CD4-positive, alpha-beta T cell treated with Interleukin-6 for 4 hours (primary cell): ENCODE measurements at places on chromosomes 7 and 10.

DNA sequence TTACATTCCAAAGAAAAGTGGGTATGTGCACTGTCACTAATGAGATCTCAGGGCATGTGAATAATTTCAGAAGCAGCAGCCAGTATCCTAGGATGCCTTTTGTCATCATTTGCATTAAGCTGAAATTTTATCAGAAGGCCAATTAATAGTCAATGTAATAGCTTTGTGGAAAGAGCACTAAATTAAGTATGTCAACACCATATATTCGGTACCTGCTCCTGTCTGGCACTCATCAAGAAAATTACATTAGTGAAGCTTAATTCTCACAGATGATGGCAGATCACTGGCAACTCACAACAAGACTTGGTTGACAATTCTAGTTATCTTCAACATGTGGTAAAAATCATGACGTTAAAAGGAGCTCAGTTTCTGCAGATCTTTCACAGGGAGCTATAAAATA is 271.4 kb downstream of the PARD3 start:
- DNase-seq, result no peak

- no peak for DNase-seq
Observed at GRCh38 chr10:10854725-10855124, 162.9 kb upstream of the CELF2 start.

- DNase-seq, result no peak
Observed at GRCh38 chr10:129717816-129718547, 246.1 kb downstream of the EBF3 start.

GRCh38 chr10:69048103-69048502 is 39.8 kb upstream of the SRGN start:
- DNase-seq, result peak; percentile 10

DNA sequence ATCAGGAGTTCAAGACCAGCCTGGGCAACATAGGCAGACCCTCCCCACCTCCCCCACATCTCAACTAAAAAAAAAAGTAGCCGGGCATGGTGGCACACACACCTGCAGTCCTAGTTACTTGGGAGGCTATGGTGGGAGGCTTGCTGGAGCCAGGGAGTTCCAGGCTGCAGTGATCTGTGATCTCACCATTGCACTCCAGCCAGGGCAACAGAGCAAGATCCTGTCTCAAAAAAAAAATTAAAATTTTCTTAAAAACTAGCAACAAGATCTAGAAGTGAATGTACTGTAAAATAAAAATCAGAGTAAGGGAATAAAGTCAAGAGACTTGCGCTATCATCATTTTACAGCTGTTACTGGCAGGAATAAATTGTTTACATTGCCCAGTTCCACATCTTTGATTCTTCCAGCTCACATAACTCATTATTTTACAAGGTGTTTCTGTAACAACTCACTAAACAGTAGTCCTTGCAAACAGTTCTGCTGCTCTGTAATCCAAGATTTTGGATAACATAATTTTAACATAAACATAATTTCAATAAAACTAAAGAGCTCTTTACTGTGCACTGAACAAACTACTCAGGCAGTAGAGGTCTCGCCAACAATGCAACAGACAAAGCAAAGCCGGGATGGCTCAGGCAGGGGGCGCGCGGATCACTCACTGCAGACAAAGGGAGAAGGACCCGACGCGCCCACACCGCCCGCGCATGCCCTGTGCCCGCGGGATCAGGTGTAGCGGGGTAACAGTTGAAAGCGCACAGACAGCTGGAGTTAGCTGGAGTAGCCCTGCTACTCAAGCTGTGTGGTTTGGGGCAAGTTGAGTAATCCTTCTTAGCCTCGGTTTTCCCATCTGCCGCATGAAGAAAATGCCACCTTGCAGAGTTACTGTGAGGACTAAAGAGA is 73.3 kb upstream of the NFE2L3 start:
- DNase-seq, result peak; percentile 88

GRCh38 chr7:112743811-112744210 is 46.4 kb downstream of the TMEM168 start:
- DNase-seq, result no peak

- DNase-seq, result no peak
Observed at GRCh38 chr7:134014935-134015334, 112.2 kb upstream of the LRGUK start.

- peak; percentile 53 for DNase-seq
Observed at GRCh38 chr10:32005050-32005449, 51.2 kb downstream of the KIF5B start.

- DNase-seq, result no peak
Observed at GRCh38 chr7:27112955-27113949, 10.8 kb upstream of the HOXA2 start.

DNA sequence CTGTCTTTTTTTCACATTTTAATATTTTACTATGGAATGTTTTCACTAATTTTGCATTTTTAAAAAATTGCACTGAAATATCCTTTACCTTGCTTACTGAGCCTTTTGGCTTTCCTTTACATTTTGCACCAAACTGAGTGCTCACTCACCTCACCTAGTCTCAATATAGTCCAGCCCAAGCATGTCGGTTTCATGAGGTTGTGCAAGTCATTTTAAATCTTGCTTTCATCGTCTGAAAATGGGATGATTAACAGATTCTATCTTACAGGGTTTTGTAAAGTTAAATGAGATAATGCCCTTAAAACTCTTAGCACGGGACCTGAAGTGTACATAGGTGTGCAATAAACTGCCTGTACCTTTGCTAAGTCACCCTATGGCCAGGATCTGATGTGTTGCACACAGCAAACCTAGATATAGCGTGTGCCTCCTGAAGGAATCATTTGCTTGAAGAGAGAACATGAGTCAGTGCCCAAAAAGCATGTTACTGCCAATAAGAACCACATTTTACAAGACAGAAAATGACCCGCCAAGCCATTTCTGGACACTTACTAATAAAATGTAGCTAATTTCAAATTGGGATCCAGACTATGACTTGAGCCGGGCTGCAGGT is 199.8 kb downstream of the JCAD start:
- no peak for DNase-seq

DNA sequence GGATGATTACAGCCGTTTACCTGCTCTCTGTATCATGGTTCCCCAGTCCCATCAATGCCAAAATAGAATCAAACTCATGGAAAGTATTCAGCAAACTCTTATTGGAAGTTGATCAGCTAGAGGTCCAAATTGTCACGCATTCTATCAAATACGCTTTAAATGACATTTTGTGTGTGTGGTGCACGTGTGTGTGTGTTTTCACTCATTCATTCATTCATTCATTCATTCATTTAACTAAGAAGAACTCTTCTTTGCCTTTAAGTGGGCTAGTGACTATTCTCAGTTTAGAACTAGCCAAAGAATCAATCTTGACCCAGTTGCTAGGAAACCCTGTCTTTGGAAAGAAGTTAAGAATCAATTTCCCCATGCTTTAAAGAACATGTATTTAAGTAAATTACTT is 102.8 kb downstream of the RTKN2 start:
- no peak for DNase-seq

GRCh38 chr7:27362026-27362425 is 119.4 kb downstream of the EVX1 start:
- DNase-seq, result no peak

GRCh38 chr7:129909669-129910068 is 43.1 kb downstream of the UBE2H start:
- no peak for DNase-seq

DNA sequence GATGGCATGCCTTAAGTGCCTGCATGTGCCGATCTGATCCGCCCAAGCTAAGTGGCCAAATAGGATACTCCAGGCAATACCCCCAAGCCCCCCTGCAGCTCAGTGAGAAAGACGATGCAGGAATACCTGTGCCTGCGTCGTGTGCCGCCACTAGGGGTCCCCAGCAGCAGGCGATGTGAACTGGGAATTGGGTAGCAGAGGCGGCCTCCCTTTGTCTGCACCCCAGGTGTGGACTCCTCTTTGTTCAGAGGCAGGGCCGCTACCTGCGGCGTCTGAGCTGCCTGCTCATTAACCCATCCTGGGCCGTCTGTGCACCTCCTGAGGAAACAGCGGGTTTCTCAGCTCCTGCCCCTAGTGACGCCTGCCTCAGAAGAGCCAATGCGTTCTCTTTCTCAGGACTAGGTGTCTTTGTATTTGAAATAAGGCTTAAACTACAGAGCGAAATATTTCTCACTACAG is 4.8 kb upstream of the CHN2 start:
- DNase-seq, result peak; percentile 58

DNA sequence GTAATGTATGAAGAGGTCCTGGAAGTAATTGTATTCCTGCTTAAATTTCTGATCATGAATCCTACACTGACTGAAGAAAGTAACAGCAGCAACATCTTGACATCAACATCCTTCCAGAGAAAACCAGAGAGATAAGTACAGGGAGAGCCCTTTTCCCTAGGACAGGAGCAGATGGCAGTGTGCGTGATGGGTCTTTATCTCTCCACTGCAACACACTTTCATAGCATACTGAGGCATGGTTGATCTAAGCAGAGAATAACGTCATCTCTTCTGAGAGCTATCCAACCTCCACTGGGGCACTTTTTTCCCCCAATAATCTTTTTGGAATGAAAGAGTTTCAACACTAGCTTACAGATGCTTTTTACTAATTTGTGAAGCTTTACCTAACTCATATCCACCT is 342 bp downstream of the OR2A25 start:
- no peak for DNase-seq

- no peak for DNase-seq
Observed at GRCh38 chr10:109237050-109237449, 686.3 kb downstream of the XPNPEP1 start.

DNA sequence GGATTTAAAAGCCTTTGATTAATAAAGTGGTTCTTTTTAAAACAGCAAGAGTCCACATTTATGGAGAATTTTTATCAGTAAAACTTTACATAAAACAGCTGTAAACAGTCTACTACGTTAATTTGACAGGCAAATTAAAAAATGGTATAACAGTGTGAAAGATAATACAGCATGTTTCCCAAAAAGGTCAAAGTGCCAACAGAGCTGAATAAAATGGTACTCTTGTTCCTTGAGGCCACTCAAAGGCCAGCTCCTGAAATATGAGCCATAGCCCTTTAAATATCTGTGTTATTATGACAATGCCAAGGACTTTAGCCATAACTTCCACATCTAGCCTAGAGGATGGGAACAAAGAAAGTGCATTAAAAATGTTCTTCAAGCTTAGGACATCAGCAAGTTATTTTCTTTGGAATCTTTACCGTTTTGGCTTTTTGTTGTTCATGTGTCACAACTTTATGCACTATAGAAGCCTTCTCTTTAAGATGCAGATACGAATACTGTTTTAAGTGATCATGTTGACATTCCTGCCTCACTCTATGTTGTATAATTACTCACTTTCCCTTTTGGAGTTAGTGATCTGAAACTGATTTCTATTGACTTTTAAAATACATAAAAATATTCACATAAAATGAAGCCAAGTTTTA is 165.6 kb downstream of the RNLS start:
- DNase-seq, result no peak

DNA sequence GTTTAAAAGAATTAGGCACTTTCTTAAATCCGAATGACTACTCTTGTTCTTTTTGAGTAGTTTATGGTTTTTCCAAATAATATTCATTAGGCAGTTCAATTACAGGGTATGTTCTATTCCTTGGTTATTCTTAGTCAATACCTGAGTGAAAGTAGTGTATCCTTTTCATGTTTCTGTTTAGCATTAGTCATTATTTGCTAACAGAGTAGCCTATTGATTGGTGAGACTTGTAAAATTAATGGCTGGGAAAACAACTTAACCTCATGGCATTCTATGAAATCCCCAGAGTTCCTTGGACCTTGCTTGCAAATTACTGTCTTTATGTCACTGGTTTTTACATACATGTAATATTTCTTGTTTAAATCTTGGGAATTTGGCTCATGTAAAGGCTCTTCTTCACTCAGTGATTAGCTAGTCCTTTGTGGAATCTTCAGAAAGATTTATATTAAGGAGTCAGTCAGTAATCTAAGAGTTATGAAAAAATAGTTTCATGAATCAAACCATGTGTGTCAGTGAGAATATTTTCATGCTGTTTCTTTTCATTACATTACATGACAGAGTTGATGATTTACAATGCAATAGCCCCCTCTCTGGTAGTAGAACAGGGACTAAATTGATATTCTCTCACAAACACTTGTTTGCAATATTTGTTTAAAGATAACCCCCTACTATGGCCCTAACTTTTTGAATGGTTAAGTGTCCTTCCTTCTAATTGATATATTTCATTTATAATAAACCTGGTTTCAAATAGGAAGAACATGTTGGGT is 81.5 kb upstream of the LRRTM3 start:
- DNase-seq, result no peak

DNA sequence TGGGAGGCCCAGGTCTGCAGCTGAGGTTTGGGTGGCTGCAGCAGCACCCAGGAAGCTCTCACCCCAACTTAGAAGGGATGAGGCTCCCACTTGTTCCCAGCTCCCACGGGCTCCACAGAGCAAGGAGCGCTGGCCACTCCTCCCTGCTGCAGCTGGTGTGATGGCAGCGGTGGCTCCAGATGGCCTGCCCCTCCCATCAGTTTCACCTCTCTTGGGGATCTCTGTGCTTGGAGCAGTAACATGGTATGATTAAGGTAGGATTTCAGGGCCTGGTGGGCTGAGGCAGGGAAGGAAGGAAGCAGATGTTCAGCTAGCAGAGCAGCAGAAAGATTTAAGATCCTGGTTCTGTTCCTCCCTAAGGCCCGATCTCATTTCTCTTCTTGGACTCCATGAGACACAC is 66.8 kb upstream of the KIF5B start:
- DNase-seq, result no peak

- DNase-seq, result no peak
Observed at GRCh38 chr7:109532262-109532992, 962.8 kb downstream of the DNAJB9 start.

GRCh38 chr7:76352193-76352592 is 6.6 kb downstream of the YWHAG start:
- no peak for DNase-seq
